Stimulated activated CD8-positive, alpha-beta memory T cell treated with anti-CD3 and anti-CD28 coated beads, Interleukin-15, amount 100 ng/mL, for 4 hours (primary cell): ENCODE measurements at places on chromosomes 12 and 14.
A peak's percentile ranks its signal among the peaks of the same experiment; 100 is the strongest.

DNA sequence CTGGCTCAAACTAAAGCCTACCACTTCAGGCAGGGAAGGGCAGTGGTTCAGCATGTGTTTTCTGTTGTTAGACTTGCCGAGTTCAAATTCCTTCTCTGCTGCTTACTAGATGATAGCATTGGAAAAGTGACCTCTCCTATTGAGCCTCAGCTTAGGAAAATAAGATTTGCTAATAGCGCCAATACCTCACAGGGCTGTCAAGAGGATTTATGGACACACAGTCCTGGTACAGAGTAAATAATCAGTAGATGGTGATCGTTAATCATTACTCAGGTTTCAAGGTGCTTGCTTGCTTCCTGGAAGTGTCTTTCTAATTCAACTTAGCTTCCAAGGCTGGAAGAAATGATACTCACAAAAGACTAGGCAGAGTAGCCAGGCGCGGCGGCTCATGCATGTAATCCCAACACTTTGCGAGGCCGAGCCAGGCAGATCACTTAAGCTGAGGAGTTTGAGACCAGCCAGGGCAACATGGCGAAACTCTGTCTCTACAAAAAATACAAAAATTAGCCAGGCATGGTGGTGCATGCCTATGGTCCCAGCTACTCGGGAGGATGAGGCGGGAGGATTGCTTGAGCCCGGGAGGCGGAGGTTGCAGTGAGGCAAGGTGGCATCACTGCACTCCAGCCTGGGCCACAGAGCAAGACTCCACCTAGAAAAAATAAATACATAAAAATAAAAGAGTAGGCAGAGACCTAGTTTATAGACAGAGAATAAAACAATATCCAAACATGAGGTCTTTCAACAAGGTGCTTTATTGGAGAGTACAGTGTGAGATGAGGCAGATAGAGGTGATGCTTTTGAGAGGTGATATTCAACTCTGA is 6.0 kb downstream of the PLA2G1B start:
- DNase-seq, result no peak

DNA sequence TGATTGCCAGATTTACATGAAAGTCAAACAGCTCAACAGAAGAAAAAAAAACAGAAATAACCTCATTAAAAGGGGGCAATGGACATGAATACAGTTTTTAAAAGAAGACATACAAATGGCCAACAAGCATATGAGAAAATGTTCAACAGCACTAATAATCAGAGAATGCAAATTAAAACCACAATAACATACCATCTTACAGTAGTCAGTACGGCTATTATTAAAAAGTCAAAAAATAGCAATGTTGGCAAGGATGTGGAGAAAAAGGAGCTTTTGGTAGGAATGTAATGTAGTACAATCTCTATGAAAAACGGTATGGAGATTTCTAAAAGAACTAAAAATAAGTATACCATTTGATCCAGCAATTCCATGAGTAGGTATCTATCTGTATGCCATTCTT is 272.1 kb downstream of the CEP128 start:
- DNase-seq, result no peak

DNA sequence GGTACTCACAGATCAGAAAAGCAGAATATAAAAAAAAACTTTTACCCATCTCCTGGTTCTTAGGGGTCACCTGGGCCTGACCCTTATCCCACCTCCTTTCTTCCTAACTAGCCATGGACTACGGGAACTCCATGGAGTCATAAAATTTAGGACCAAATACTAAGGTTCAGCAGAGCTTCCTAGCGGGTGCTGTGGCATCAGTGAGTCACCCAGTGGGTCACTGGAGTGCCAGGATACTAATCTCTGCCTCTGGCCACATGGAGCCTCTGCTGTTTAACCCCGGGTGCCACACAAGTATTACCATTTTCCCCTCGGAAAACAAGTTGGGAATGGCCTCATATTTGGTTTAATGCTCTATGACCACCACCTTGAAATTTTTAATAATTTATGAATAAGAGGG is 6.9 kb downstream of the ZBTB39 start:
- DNase-seq, result no peak

DNA sequence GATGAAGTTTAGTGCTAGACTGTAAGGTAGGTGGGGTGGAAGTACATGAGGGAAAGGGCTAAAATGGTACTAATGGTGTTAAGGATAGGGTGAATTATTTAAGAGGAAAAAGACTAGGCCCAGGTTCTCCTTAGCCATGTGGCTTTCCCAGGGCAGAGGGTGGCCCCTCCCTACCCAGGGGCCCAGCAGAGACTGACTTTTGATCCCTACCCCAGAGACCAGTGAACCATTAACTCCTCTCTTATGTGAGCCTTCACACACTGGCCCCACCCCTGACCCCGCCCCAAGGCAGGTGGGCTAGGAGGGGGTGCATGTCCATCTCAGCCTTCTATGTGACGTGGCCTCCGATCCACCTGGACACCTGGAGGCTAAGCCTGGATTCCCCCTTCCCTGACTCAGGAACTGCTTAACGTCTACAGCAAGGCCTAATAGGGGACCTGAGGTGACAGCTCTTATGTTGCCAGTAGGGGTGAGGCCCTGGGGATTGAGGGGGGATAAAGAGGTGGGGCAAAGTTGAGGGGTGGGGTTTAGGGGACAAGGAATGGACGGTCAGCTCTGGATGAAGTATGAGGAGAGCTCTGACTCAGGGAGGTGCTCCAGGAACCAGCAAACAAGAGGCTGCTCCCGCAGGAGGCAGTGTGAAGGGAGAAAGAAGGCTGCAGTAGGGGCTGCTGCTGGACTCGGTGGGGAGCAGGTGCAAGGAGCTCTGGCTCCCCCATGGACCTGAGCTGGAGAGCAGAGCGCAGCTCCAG is 757 bp downstream of the SLC39A5 start:
- DNase-seq, result no peak

GRCh38 chr14:37843954-37844607 is 248.7 kb downstream of the TTC6 start:
- DNase-seq, result no peak

GRCh38 chr12:56462565-56462964 is 5.8 kb upstream of the SPRYD4 start:
- DNase-seq, result no peak

GRCh38 chr12:27385766-27386564 is 53.3 kb downstream of the BMAL2 start:
- DNase-seq, result no peak

- no peak for DNase-seq
These were observed 451.8 kb upstream of the TBX3 start for GRCh38 chr12:115135800-115136211.

- DNase-seq, result no peak
These were observed 8.0 kb downstream of the RHOJ start for GRCh38 chr14:63212209-63212608.

DNA sequence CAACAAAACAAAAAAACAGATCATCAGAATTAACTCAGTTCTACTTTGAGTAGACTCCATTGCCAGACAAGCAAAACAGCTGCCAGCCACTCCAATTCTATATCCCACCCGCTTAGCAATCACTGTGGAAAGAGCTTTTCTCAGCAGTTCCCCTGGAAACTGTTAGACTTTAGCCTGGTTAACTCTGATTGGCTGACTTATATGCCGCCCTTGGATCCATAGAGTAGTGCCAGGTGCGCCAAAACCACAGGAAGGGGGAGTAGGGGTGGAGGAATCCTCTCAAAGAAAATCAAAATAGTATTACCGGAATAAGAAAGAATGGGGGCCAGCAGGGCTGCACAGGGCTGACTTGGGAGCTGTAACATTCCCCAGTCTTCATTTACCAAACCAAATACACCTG is 5.4 kb upstream of the EML5 start:
- no peak for DNase-seq

DNA sequence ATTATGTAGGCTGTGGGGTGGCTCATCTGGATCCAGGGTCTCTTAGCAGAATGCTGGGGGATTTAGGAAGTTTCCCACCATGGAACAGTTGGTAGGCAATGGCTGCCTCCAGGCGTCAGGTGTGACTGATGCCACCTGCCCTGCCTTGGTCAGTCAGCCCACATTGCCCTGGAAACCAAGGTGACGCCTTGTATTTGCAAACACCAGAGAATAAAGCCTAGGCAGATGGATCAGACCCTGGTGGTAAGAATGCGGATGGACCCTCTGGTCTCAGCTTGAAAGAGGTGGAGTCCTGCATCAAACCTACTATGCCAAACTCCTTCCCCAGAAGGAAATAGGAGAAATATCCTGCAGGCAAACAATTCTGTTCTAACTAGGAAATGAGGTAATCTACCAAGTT is 38.2 kb downstream of the NCKAP5L start:
- DNase-seq, result no peak

- DNase-seq, result peak; percentile 38
These were observed 54.9 kb downstream of the EID3 start for GRCh38 chr12:104358353-104359003.
